ENCODE measurements at places on chromosomes 4 and X.

GRCh38 chr4:144402176-144402575, 243.8 kb upstream of the HHIP start:
- DNase-seq, result no peak

GRCh38 chrX:107050195-107050709, 50.2 kb upstream of the MORC4 start:
- no peak for DNase-seq

GRCh38 chr4:89598602-89599001, 238.4 kb downstream of the SNCA start:
- DNase-seq, result no peak

DNA sequence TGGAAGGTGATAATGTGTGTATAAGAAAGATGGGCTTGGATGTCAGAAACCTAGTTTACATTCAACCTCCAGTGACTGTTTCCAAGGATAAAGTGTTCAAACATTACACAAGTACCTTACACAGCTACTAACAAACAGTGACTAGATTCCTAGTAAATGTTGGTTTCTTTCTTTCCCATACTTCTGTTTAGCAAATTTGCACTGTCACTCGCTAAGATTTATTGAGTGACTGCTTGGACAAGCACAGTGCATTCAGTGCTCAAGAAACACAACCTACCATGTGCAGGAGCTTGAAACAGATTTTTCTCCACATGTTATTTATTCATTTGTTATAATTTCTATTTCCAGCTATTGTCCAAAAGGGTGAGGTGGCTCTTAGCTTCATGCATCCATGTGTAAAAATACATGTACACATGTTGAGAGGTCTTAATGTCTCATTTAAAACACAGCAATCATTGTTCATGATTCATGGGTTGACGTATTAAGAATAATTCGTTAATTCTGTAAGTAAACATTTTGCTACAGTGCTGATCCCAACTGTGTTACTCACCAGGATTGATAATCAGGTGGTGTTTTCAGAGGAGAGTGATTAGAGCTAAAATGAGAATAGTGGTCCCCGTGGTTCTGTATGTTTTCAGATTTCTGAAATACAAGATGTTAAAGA, 153.0 kb downstream of the DCLK2 start:
- DNase-seq, result no peak

- DNase-seq, result no peak
Measured at GRCh38 chr4:71126719-71127118, 133.3 kb downstream of the DCK start.

DNA sequence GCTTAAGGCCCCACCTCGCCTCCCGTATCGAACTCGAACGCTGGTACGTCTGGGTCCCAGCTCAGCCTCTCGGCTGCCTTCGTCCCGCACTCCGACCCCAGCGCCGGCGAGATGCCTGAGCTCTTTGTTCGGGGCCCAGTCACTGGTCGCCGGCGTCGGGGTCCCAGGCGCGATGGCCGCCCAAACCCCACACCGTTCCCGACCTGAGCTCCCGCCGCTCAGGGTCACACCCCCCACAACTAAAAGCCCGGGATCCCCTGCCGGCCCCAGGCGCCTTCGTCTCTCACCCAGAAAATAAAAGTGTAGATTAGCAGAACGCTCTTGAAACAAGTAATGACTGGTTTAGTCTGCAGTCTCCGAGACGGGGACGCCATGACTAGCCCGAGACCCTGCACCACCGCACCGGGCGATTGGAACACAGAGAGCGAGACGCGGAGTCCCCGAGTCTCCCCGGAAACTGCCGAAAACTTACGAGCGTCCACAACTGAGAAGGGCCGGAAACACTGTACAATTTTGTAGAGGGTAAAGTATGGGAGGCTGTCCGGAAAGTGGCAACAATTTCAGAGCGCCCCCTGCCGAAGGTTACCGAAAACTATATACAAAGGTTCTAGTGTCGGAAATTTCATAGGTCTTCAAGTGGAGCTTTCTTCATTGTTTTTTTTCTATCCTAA, at the start of gene TSPAN6:
TSS of gene TSPAN6 (minus strand) at position 486 of the 671 bp plus-strand sequence. CDS start at position 374, 112 bp downstream.
- peak; percentile 49 for DNase-seq

- DNase-seq, result no peak
Measured at GRCh38 chr4:6881908-6882307, 27.7 kb upstream of the TBC1D14 start.

GRCh38 chrX:69119122-69119521, 46.1 kb downstream of the PJA1 start:
- DNase-seq, result no peak

DNA sequence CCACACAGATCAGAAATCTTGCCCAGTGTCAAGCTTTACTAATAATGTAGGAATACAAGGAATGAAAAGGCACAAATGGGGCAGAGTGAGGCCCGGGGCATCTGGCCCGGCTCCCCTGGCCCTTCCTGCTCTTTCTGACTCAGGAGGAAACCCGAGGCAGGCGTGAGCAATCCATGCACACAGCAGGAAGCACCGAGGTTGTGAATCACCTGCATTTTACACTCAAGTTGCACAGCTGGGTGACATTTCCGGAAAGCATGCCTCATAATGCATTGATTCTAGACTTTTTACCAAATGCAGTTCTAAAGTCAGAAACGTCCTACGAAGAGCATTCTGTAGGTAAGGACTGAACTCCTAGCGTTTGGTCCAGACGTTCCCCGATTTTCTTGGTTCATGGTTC, 38.9 kb downstream of the PRIMPOL start:
- DNase-seq, result no peak

- no peak for DNase-seq
Measured at GRCh38 chr4:183960962-183961541, 55.9 kb downstream of the STOX2 start.

DNA sequence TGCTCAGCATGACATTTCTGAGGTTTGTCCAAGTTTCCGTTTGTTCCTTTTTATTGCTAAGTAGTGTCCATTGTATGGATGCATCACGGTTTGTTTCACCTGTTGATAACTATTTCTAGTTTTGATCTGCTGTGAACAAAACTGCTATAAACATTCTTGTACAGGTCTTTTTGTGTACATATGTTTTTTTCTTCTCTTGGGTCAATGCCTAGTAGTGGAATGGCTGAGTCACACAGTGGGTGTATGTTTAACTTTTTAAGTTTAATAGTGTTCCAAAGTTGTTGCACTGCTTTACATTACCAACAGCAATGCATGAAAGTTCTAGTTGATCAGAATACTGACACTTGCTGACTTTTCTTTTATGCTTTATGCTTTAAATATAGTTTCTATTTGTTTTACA, 76.7 kb downstream of the MAOB start:
- no peak for DNase-seq

DNA sequence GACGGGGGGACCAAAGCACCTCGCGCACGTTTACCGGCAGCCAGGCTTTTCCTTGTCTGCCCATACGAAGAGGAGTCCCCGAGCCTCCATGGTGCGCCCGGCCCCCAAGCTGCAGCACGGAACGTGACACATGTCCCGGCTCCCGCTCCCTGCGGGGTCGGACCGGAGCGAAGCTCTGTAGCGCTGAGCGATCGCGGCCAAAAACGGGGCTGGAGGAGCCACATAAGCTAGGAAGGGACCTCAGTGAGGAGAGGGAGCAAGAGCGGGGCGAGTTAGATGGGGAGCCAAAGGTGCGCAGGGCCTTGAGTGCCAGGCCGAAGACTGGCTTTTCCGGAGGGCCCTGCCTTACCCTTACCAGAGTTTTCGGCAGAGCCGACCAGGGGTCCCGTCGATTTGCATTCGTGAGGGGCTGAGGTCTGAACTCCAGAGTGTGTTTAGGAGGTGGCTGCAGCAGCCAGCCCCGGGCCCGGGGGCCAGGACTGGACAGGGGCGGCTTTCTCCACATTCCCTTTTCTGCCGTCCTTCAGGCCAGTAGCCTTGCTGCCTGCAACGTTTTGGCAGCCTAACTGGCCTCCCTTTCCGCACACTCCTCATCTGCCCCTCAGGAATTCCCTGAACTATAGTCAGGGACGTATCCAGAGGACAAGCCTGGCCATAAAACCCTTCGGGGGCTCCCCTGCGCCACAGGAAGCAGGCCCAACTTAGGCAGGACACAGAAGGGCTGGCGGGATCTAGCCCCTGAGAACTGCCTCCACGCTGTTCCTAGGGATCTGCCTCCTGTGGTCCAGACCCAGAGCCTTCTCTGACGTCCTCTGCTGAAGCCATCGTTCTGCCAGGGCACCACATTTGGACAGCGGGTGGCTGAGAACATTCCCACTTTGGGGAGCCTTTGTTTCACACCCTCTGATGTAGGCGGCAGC, 689 bp downstream of the SSR4 start:
- no peak for DNase-seq

DNA sequence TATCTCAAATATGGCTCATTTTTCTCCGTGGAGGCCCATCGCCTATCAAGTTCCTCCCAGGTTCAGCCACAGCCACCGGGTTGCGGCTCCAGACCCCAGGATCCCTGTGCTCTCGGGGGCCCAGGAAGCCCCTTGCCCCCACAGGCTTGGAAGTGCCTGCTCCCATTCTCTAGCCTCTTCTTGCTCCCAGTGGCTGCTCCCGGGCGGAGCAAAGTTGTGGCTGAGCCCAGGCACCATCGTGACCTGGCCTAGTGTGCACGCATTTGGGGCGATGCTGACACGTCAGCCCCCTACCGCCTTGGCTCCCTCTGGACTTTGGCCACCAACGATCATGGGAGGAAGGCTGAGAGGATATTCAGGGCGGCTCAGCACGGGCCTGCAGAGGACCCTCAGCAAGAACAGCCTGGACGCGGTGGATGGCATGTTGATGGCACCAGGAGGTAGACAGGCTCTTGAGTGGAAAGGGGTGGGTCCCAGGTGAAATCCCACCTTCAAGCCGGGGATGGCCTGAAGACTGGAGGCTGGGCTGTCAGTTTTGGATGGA, 419.4 kb upstream of the AGA start:
- no peak for DNase-seq

DNA sequence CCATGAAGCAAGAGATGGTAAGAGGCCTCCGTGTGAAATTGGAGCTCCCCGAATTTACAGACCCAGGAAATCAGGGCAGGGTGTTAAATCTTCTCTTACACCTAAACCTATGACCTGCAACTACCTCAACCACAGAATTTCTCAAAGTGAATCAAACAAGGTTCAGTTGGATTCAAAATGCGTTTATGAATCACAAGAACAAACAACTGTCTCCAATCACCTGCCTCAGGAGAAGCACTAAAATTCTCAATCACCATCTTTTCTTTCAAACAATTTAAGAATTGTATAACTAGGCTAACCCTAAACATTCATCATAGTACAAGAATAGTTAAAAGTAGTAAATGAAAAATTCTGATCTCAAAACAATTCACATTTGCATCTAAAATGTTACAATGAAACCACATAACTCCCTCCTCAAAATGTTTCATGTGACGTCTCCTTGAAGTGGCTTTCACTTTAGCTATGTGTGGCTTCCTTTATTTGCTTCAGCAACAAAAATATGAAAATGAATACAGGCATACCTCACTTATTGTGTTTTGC, 19.2 kb downstream of the PPP3CA start:
- no peak for DNase-seq

- DNase-seq, result no peak
Measured at GRCh38 chr4:184778325-184778724, 44.4 kb upstream of the CENPU start.

- DNase-seq, result no peak
Measured at GRCh38 chr4:182642831-182643230, 274.4 kb downstream of the DCTD start.

GRCh38 chr4:107077192-107077591, 41.1 kb upstream of the DKK2 start:
- no peak for DNase-seq

- no peak for DNase-seq
Measured at GRCh38 chrX:117957128-117957527, 159.5 kb downstream of the KLHL13 start.

GRCh38 chrX:41607264-41607832, 81.4 kb upstream of the GPR34 start:
- no peak for DNase-seq

DNA sequence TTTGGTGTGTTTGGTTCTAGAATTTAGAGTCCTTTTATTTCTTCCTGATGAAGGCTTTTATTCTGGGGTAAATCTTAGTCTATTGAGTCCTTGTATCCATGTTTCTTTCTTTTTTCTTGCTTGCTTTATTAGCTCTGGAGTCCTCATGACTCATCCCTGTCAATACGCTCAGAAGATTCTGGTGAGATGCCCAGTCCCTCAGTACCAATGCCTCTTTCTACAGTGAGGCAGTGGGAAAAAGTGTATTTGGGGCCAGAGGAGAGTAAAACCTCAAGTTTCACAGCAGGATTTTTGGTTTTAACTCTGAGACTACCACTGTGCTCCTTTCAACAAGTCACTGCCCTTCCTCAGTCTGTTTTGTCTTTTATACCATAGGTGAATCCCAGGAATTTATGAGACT, 368.0 kb downstream of the GBA3 start:
- DNase-seq, result no peak

GRCh38 chr4:76981644-76982043, 32.1 kb downstream of the SEPTIN11 start:
- no peak for DNase-seq

- no peak for DNase-seq
Measured at GRCh38 chrX:140509468-140510305, 4.8 kb upstream of the SOX3 start.

- DNase-seq, result no peak
Measured at GRCh38 chrX:19899217-19899788, 11.9 kb upstream of the SH3KBP1 start.

GRCh38 chr4:184824081-184824775, 1.5 kb downstream of the ACSL1 start:
- no peak for DNase-seq

DNA sequence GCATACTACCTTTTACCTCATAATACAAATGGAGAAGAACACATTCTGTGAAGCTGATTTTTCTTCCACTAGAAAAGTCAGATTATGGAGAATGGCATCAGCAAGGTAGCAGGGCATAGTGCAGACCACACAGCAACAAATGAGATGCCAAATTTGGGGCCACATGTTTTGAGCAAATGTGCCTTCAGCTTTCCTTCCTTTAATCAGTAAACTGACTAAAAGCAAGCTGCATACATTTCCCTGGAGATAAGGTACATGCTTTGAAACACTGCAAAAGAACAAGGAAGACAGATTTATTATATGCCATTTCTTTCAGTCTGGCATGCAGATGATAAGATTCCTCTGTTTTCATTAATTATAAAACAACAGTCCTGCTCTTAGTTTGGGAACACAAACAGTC, 67.1 kb upstream of the GUCY1A1 start:
- no peak for DNase-seq

DNA sequence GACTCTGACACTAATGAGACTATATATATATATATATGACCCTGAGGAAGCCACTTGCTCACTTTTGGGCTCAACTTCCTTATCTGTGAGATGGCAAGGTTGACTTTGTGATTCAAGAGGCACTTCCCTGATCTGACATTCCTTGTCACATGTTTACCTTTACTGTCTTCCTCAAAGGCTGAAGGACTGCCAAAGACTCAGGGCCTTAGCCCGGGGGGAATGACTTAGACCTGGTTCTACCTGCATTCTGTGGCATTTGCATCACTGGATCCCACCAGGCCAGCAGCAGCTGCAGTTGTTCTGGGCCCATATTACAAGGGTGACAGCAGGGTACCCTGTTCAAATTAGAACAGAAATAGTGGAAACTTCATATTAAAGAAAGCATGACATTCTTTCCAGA, 3.1 kb upstream of the HS6ST2 start:
- DNase-seq, result no peak

Data from tibial nerve (tissue), 4 donors.